Mononuclear cell (primary cell): ENCODE measurements at places on chromosomes 12 and 14. TPM values are rescaled to one million over a fixed set of nuclear protein-coding genes. Genes with fewer than 3 reads are reported as not detected.

MUCL1 gene
- total RNA-seq: not detected

YARS2 gene
- 16.3 TPM for total RNA-seq

CCDC197 gene
- total RNA-seq: not detected

SDR9C7 gene
- total RNA-seq: not detected

KRT73 gene
- 21.4 TPM for total RNA-seq

TAS2R8 gene
- total RNA-seq: 0.21 TPM

CCND2 gene
- 60.7 TPM for total RNA-seq

RTL1 gene
- total RNA-seq: not detected

MYO1A gene
- 0.31 TPM for total RNA-seq

GTF2H3 gene
- total RNA-seq: 27.0 TPM
